ENCODE measurements at places on chromosomes 7 and 10. TPM values are rescaled to one million over a fixed set of nuclear protein-coding genes. Genes with fewer than 3 reads are reported as not detected.

DNA sequence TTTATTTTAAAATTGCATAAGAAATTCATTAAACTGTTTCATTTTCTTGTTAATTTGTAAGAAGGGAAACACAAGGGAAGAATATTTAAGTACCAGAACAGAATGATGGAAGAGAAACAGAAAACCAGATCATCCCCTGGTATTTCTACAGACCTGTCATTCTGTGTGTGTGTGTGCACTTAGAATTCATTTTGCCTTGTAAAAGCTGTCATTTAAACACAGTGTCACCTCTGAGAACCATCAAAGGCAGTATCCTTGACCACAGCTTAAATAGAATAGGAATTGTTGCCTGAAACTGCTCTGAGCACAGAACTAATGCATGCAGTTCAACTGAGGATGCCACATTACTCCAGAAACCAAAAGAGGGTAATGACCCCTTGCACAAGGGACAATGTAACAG, 6.8 kb upstream of the CRPPA start:
- no peak for DNase-seq

DNA sequence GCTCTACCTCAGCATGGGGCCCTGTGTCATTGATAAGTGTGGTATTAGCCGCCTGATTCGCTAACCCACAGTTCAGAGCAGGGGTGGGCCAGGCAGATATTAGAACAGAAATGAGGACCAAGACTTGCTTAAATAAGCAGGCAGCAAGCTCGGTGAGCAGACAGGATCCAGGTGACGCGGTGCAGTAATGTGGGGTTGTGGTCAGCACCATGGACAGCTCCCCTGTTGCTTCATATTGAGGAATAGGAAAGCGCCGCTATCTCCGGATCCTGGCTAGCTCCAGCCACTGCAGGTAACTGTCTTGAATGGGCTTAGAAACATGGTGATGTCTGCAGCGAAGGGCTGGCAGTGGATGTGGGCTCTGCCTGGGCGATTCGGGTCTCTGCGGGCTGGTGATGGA, 51.3 kb upstream of the GPR26 start:
- peak; percentile 73 for DNase-seq

DNA sequence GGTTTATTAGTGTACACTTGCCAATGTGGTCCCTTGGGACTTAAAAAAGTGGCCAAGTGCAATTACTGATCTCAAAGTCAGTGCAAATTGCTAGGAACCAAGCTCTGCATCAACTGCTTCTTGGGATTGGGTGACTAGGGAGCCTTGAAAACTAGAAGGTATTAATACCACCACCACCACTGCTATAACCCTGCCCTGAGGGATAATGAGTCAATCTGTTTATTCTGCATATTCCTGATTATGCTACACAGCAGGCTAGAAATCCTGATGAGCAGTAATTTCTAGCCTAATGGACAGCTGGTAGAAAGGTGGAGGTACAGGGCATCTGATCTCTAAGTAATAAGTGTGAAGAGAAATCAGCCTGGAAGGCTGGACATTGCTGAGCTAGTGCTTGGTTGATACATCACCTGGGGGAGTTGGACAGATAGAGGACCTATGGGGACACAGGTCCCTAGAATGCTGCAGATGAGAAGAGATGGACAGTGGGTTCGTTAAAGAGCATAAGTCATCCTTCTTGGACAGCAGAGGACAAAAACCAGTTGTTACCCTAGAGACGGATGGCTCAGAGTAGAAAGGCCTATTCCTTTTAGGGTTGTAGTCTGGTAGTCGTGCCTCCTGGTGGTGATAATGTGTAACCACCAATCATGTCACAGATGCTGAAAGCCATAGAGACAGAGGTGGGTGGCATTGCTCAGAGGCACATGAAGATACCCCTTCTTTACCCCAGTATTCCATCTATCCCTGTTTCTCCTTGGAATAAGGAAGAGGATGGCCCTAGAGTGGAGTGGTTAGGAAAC, 554.8 kb downstream of the SORCS1 start:
- DNase-seq, result no peak

DNA sequence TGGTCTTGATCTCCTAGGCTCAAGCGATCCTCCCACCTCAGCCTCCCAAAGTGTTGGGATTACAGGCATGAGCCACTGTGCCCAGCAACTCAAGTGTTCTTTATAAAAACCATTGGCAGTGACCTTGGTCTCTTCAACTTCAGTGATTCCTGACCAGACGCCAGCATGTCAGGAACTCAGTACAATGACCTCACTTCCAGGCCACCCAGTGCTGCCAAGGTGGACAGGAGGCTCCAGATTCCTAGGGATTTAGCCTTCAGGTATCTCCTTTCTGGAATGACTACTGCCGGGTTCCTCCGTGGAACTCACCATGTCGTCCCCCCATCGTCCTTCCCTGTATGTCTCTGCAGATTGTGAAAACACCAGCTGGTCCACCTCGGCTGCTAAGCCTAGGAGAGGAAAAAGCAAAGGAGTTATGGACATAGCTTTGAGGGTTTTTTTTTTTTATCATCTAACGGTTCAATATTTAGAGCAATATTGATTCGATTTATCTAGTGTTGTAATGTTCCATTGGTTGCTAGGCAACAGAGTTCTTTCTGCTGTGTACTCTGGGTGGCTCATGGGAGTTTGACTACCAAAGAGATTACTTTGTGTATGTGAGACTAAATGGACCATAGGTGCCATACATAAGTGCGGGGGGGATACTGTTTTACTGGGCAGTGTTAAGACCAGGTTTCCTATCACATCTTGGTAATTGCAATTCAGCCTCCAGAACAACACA, 425.8 kb upstream of the AUTS2 start:
- DNase-seq, result no peak

DNA sequence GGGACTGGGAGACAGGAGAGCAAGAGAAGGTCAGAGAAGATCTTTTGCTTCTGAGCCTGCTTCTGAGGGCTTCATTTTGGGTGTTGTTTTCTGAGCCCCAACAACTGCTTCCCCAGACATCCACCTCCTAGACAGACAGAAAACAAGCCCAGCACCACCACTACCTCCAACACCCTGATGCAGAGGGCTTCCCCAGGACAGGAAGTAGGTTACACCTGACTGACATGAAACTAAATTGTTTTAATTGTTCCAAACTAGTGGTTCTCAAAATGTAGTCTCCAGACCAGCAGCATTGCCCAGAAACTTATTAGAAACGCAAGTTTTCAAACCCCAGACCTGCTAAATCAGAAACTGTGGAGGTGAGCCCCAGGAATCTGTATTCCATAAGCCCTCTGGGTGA, 163.6 kb upstream of the KMT2E start:
- DNase-seq, result no peak

GRCh38 chr10:15748126-15748525, 28.4 kb upstream of the ITGA8 start:
- no peak for DNase-seq

DNA sequence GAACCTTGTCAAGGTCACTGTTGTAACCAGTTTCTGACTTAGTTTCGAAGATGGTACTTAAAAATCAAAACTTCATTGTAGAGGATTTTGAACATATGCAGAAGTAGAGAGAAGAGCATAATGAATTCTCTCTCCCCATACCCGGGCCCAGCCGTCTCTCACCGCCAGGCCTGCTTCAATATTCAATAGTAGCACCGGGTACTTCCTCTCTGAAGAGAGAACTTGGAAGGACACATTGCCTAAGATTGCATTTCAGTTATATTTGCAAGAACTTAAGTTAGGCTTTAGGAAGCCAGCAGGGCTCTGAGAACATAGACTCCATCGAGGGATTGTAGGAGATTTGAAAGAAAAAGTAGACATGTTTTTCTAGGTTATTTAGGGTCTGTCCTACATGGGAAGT, 19.1 kb downstream of the LMTK2 start:
- DNase-seq, result no peak

GRCh38 chr10:70343312-70343711, 39.1 kb downstream of the LRRC20 start:
- no peak for DNase-seq

- no peak for DNase-seq
These were observed 340.1 kb downstream of the PHF14 start for GRCh38 chr7:11313801-11314200.

DNA sequence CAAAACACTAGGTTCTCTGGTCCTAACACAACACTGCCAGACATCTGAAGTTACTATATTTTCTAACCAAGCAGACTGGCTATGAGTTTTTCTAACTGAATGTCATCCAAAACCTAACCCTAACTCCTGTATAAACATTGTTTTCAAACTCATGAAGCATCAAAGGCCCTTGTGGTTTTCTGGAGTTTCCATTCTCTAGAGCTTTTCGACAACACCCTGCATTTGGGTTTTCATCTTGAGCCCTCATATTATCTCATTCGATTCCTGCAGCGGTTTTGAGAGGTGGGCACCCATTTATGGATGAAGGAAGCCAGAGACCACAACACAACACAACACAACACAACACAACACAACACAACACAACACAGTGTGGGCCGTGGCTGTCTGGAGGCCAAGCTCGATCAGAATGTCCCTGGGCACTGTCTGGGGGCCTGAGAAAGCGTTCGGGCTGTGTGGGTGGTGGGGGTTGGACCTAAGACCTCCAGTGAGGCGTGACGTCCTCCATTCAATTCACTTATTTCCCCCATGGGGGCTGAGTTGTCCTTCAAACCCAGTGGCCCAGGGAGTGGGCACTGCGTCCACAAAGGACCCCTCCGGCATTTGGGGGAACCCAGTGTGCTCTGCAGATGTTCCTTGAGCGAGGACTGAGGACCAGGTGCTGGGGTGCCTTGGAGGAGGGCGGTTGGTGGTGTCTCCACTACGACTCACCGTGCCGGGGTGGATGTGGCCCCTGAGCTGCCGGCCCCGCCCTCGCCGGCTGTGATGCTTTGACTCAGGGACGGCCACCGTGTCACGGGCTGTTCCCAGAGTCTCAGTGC, 490.4 kb downstream of the DNAJB6 start:
- peak; percentile 68 for DNase-seq

DNA sequence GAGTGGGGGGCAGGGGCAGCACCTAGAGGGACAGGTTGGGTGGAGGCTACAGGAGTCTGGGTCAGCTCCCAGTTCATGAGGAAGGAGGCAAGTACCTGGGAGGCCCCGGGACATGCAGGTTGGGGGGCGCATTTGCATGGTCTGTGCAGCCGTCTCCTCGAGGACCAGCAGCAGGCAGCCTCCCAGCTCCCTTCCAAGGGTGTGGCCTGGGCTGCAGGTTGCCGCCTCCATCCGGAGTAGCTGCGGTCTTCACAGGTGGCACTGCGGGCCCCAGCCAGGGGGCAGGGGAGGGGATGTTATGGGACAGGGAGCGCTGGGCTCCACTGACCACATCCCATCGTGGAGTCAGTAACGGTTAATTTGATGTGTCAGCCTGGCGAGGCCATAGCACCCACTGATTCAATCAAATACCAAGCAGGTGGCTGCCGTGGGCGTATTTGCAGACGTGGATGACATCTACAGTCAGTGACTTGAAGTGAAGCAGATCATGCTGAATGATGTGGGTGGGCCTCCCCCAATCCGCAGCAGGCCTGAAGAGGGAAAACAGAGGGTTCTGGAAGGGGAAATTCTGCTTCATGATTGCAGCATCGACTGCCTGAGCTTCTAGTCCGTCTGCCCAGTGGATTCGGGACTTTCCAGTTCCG, 81.6 kb downstream of the PRKAG2 start:
- DNase-seq, result peak; percentile 94

DNA sequence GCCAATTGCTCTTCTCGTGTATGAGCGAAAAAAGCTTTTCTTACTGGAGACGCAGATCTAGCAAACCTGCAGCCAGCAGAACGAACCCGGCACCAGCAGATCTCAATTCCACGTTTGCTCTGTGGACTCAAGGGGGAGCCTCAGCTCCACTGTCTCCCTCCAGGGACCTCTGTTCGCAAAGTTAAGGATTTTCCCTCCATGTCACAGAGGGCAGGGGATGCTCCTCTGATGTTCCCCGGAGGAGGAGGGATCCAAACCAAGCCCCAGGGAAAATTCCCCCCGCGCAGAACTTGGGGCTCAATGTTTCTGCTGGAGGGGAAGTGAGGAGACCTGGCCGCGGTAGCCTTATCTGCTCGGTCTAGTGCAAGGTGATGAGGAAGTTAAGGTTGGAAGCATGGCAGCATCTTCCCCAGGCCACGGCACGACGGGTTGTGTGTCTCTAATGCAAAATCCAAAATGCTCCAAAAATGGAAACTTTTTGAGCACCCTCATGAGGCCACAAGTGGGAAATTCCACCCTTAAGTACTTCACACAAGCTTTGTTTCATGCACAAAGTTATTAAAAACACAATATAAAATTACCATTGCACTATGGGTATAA, 9.0 kb downstream of the IQCE start:
- DNase-seq, result peak; percentile 12

GRCh38 chr7:21903020-21903786, 42.5 kb downstream of the CDCA7L start:
- DNase-seq, result no peak

DNA sequence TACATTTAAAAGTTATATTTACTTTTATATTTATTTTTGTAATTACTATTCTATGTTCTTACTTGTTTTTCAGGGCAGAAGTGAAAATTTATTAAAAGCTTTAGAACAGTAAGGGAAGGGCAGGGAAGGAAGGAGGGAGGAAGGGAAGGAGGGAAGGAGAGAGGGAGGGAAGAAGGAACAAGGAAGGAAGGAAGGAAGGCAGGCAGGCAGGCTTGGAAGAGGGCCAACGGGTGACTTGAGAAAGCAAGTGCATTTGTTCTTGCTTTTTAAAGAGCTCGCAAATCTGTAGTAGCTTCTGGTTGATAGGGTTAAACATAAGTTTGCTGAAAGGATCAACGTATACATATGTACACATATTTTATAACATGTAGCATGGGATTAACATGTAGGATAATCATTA, 725.3 kb upstream of the FZD8 start:
- no peak for DNase-seq

DNA sequence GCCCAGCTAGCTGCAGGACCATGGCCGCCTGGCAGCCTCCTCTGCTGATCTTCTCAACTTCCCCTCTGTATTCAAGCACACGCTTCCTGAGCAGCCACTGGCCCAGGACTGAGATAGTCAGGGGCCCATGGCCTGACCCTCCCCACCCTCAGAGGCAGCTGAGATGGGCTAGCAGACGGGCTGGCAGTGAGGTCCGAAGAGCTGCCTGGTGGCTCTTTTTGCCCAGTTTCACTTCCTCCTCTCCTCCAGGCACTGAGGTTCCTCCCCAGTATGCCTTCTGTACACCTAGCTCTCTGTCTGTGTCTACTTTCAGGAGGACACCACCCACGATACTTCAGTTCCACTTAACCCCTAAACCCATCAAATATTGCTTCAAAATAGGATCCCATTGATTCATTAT, 395.6 kb downstream of the TNS3 start:
- no peak for DNase-seq

- no peak for DNase-seq
These were observed 323.4 kb downstream of the PARD3 start for GRCh38 chr10:34491678-34492077.

GRCh38 chr10:95327367-95327766, 36.6 kb upstream of the PDLIM1 start:
- no peak for DNase-seq

GRCh38 chr7:34177476-34177875, 272.1 kb downstream of the BMPER start:
- DNase-seq, result no peak

DNA sequence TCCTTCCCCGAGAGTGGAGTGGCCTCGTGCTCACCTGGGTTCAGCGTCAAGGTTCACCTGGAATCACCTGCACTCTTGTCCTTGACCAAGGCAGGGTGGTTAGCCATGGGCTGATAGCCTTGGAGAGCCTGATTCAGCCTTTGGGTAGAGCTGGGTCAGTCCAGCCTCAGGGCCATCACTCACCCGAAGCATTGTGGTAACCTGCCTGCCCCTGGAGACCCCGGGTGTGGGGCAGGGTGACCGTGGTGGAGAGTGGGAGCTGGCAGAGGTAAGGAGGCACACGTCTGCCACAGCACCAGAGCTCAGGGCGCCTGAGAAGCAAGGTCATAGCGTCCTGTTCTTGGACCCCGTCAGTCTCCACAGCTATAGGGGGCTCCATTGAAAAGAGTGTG, 27.8 kb upstream of the WDFY4 start:
- DNase-seq, result no peak

Gene MYL7
- not detected for total RNA-seq

Gene NUTM2B
- total RNA-seq, result 0.30 TPM

Gene EEPD1
- total RNA-seq, result 1.3 TPM

Data from activated CD4-positive, alpha-beta T cell treated with anti-CD3 and anti-CD28 coated beads for 36 hours (primary cell).